ENCODE measurements at places on chromosomes 3 and 15.
A peak's percentile ranks its signal among the peaks of the same experiment; 100 is the strongest.

- no peak for DNase-seq
These were observed 31.1 kb downstream of the TSPAN3 start for GRCh38 chr15:77039848-77040247.

DNA sequence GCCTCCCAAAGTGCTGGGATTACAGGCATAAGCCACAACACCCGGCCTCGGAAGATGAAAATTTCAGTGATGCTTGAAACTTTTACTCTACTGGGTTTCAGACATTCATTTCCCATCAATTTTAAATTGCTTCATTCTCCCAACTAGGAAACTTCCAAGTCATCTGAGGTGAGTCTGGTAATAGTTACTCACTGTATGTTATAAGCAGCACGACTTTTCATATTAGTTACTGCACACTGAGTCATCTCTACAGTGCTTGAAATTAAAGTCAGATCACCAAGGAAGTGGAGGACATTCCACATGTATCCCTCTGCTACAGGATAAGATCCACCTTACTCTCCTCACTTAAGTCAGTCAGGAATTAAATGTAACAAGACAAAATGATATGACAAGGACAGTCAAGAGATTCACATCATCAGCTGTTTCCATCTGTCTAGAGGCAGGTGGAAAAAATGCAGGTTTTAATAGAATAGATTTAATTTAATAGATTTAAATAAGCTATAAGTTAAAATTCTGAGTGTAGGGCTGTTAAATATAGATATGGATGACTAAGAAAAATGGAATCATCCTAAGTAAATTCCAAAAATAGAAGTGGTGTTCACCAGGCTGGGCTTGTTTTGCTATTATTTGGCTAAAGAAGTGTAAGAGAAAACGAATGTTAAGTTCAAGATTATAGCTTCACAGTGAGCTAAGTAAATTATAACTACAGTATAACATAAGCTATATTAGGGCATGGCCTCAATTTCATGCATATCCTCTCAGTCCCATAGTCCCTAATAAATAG lies 104.4 kb downstream of the TMCO5A start:
- DNase-seq = peak; percentile 72

- no peak for DNase-seq
These were observed 38.6 kb downstream of the DENND6A start for GRCh38 chr3:57654267-57654666.

- no peak for DNase-seq
These were observed 50.3 kb upstream of the SLC6A6 start for GRCh38 chr3:14352002-14352627.

DNA sequence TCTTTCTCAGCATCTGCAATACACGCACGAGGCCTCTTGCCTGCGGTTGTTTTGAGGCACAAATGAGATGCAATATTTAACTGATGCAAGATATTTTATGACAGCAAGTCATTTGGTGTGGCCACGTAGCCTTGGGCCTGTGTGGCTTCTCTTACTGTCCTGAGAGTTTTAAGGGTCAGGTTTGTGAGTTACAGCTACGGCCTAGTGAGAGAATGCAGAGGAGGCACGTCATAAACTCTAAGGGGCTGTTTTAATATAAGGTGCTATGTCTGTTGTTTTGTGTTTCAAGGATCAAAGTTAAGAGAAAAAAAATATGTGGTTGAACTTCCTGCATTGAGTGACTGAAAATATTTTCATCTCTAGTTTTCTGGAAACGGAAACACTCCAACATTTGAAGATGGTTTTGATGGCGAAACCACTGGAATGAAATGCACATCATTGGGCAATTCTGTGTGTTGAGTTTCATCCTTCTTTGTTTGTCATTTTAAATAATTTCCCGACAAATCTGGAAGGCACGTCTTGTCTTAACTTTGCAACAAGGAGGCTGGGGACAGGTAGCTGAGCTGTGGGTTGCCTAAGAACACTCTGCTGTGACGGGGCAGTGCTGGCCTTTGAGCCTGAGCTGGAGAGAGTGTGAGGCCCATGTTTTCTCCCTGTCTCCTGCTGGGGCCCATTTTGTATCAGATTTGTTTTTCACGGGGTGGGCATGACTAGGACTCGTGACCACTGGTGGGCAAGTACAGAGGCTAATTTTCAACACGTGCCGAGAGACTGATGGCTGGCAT lies 5.1 kb downstream of the APBA2 start:
- DNase-seq = no peak

DNA sequence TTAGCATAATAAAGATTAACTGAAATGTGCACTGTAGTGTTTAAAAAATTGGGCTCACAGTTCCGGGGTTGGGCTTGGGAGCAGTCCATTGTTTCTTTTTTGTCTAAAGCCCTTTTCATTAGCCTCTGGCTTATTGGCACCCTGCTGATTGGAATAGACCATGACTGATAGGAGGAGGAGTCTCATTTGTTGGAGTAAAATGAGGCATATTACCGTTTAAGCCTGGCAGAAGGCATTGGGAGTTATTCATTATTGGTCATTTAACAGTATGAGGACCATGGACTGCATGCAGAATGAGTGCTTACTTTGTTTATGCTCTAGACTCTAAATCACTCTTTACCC lies 139.0 kb upstream of the CGNL1 start:
- no peak for DNase-seq
